ENCODE measurements at places on chromosomes 2 and 18.

DNA sequence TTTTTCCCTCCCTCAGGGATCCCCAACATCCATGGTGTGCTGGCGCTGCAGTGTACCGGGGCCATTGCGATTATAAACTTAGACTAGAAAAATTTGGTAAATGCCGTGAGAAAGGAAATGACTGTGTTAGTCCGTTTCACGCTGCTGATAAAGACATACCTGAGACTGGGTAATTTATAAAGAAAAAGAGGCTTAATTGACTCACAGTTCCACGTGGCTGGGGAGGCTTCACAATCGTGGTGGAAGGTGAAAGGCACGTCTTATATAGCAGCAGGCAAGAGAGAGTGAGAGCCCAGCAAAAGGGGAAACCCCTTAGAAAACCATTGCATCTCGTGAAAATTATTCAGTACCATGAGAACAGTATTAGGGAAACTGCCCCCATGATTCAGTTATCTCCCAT lies 44.3 kb downstream of the NTSR2 start:
- no peak for DNase-seq

- DNase-seq: no peak
Measured at GRCh38 chr2:168179592-168179991, 67.8 kb downstream of the STK39 start.

GRCh38 chr2:237886685-237887481 lies 27.5 kb downstream of the RAMP1 start:
- no peak for DNase-seq

DNA sequence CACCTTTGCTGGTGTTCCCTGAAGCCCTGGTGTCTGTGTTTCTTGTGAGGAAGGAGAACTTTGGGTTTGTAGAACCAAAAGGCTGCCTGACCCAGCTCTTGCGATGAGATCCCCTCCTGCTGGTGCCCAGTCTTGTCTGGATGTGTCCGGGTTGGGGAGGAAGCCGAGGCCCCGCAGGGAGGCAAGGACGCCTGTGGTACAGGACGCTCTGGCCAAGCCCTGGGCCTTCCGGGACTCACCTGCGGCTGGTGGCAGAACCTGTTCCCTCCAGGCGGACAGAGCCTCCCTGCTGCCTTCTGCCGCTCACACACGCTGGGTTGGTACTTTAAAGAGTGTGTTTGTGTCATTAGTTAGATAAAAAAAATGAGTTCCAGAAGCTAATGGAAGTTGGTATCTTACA lies 616.2 kb downstream of the GALR1 start:
- DNase-seq: no peak
